Osteocyte (in vitro differentiated cells): ENCODE measurements at places on chromosomes 12 and 14. TPM values are rescaled to one million over a fixed set of nuclear protein-coding genes. Genes with fewer than 3 reads are reported as not detected.

Gene FOXJ2
- total RNA-seq: 20.3 and 21.4 TPM in 2 replicates

Gene SAMD15
- 1.9 and 2.2 TPM in 2 replicates for total RNA-seq

Gene VWF
- 0.13 and 0.31 TPM in 2 replicates for total RNA-seq

GRCh38 chr14:75527449-75528163 lies 5.3 kb downstream of the BATF start:
- DNase-seq: no peak

- DNase-seq: no peak
Measured at GRCh38 chr12:40745386-40745785, 53.1 kb downstream of the CNTN1 start.

DNA sequence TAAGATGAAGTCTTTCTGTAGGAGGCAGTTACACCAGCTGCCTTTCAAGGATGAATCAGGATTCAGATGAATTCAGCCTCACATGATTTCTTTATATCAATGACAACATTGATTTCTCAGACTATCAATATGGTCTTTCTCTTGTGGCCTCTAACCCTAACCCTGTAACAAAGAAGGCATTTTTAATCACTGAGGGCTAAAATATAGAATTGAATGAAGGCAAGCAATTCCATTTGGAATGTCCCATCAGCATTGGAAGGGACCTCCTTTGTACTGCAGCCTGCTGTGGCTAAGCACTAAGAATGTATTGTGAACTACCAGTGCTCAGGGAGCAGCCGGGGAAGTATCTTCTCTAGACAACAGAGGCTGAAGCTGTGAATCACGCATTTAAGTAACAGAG lies 90.6 kb upstream of the FRMD6 start:
- DNase-seq: no peak

DNA sequence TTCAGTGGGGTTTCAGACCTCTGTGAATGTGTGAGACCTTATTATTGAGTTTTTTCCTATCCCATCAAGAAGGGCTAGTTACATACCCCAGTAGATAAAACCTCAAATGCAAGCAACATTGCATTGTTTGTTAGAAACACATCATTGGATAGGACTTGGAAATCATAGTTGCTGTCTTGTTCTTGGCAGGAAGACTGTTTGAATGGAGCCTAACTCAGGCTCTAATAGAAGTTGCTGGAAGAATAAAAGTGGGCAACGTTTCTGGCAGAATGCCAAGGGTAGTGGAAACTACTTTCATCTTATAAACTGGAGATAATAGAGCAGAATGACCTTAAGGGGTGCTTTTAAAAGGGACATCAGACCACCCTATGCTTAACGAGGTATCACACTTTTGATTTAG lies 9.9 kb upstream of the PTHLH start:
- no peak for DNase-seq

DNA sequence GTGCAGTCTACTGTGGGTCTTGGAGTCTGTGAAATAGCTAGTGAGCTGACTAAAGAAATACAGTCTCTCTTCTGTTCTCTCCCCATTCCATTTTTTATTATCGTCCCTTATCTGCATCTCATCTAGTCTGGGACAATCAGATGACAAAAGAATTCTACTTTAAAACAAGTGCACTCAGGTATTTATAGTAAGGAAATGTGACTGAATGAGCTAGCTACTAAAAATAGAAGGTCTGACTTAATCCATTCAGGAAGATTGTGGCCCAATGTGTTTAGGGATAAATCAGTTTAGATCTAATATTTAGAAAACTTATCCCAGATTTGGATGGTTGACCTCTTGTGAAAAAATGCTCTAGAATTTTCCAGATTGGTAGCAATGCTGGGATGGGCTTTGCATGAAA lies 126.8 kb upstream of the NRXN3 start:
- no peak for DNase-seq

- no peak for DNase-seq
Measured at GRCh38 chr12:66149702-66150398, 19.3 kb upstream of the LLPH start.
